Neuronal stem cell (in vitro differentiated cells): ENCODE measurements at places on chromosomes 13 and 19.

GRCh38 chr13:34086281-34086680 is 268.3 kb downstream of the RFC3 start:
- no peak overlapping the region for H3K27ac ChIP-seq
- H3K36me3 ChIP-seq = no peaks in the 10 kb centered on the region
- no peak for DNase-seq

DNA sequence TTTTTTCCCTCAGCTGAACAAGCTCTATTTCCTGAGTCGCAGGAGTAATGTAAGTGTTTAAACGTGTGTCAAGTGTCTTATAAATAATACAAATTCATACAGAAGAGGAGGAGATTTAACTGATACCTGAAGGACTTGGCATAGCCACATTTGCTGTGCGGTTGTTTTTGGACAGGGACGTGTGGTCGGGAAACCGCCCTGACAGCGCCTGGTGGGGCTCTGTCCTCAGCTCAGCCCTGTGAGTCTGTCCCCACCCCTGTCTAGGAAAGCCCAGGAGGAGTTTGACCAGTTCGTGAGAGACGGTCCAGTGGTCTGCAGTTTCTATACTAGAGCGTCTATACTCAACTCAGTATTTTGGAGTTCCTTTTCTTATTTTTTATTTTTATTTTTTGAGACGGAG is 16.7 kb downstream of the ZIC2 start:
- H3K27me3 ChIP-seq = peaks cover 2% of the 10 kb centered on the region
- DNase-seq = no peak
- no peaks in the 10 kb centered on the region for H3K36me3 ChIP-seq
- peaks cover 19% of the 10 kb centered on the region for H3K4me1 ChIP-seq
- H3K27ac ChIP-seq = no peak overlapping the region

DNA sequence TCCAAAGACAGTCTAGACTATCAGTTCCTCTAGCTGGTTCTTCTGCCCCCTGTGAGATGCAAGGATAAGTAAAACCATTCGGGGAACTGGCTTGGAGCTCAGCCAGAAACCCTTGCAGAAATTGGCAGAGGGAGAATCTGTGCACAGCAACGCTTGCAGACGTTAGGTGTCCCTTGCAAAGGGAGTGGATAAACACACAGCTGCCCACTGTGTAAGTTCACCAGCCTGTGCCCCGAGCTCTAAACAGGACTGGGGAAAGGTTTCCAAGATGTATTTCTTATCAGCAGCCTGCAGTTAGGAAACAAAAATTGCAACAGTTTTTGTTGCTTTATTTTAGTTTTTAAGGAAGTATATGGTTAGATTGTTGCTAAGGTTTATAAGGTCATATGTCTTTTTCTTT is 19.0 kb upstream of the ADGRE1 start:
- H3K27me3 ChIP-seq = no peaks in the 10 kb centered on the region
- no peaks in the 10 kb centered on the region for H3K4me1 ChIP-seq
- H3K36me3 ChIP-seq = no peaks in the 10 kb centered on the region
- H3K27ac ChIP-seq = no peak overlapping the region

DNA sequence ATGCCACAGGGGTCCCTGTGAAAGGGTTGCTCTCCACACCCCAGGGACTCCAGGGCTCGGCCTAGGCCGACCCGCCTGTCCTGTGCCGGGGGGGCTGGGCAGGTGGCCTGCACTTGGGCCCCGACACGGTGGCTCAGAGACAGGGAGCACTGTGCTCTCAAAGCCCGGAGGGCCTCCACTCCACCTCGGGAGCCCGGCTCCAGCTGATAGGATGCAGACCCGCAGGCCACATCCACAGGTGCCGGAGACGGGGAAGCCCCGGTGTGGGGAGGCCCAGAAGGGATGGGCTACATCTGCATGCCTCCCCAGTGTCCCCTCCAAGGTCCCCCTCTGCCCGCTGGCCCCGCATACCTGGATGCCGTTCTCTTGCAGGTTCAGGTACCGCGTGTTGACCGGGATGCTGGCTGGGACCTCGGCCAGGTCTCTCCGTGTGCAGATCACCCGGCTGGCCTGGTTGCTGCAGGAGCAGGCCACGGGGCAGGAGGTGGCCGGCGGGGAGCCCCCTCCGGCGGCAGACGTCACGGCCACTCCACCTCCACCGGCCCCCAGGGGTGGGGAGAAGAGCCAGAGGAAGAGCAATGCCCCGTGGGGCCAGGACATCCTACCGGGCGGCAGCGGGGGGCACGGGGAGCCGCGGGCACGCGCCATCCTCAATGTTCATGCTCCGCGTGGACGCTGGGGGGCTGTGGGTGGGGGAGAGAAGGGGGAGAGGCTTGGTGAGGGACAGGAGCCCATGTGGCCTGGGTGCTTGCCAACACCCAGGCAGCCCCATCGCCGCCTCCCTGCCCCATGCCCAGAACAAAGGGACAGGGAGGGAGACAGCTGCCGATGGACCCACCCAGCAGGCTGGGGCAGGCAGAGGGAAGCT is 19.8 kb downstream of the LRRC4B start:
- DNase-seq = no peak
- H3K4me3 ChIP-seq = no peak overlapping the region
- H3K36me3 ChIP-seq = peaks cover 23% of the 10 kb centered on the region
- no peaks in the 10 kb centered on the region for H3K27me3 ChIP-seq
- H3K4me1 ChIP-seq = peaks cover 12% of the 10 kb centered on the region

GRCh38 chr13:114131583-114132418 is 622 bp downstream of the RASA3 start:
- H3K4me1 ChIP-seq = peaks cover 44% of the 10 kb centered on the region
- H3K27ac ChIP-seq = no peak overlapping the region
- H3K27me3 ChIP-seq = no peaks in the 10 kb centered on the region
- H3K36me3 ChIP-seq = no peaks in the 10 kb centered on the region
- DNase-seq = no peak

DNA sequence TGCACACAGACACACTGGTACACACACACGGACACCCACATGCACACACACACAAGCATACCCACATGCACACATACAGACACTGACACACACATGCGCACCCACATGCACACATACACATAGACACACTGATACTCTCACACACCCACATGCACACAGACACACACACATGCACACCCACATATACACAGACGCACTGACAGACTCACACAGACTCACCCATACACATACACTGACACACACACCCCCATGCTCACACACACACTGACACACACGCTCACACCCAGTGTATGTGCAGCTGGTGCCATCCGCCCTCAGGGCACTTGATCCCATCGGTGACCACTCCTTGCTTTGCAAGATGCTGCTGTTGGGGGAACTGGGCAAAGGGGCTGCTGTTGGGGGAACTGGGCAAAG is 9.7 kb upstream of the RASA3 start:
- H3K36me3 ChIP-seq = peaks cover 2% of the 10 kb centered on the region
- no peak overlapping the region for H3K27ac ChIP-seq
- peaks cover 16% of the 10 kb centered on the region for H3K4me1 ChIP-seq

DNA sequence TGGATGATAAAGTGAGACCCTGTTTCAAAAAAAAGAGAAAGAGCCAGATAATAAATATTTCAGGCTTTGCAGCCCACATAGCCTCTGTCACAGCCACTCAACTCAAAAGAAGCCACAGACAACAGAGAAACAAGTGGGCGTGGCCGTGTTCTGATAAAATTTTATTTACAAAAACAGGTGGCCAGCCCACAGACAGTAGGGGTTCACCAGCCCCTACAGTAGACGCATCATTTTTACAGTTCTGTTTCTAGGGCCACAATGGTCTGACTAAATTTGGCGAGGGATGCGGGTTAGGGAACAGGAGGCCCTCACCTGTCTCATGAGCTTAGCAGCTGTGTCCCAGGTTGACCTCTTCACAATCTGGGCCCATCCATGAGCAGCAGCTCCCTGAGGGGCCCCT is 59.5 kb downstream of the ARHGEF18 start:
- no peak for DNase-seq
- H3K27me3 ChIP-seq = no peaks in the 10 kb centered on the region
- H3K4me1 ChIP-seq = no peaks in the 10 kb centered on the region
- H3K27ac ChIP-seq = no peak overlapping the region
- H3K36me3 ChIP-seq = no peaks in the 10 kb centered on the region
- H3K4me3 ChIP-seq = no peak overlapping the region

GRCh38 chr19:43229315-43229714 is 23.9 kb upstream of the PSG4 start:
- DNase-seq = no peak
- no peaks in the 10 kb centered on the region for H3K36me3 ChIP-seq
- H3K27me3 ChIP-seq = no peaks in the 10 kb centered on the region
- H3K4me1 ChIP-seq = no peaks in the 10 kb centered on the region

DNA sequence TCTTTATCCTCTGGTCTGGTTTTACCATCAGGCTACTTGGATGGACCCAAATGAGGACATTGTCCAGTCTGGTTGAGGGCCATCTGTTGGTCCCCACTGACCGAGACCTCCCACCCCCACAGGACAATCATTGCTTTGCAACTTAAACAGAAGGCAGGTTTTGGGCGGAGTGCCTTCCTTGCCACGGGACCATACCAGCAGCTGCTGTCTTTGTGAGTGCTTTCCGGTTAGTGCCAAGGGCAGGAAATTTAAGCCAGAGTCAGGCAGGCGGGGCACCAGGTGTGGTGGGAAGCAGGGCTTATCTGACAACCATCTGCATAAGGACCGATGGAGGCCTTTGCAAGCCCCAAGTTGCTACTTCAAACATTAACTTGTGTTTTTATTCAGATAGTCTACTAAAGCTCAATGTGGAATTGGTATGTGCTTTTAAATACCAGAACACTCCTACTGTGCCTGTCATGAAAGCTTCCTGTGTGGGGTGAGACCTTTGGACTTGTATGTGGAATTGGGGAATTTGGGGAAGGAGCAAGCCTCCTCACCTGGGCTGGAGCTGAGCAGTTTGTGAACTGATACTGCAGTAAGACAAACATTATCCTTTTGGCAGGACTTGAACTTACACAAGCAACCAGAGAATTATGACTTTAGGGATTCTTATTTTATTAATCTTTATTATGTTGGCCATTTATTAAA is 39.3 kb upstream of the UBE2L5 start:
- H3K27me3 ChIP-seq = no peaks in the 10 kb centered on the region
- DNase-seq = no peak
- no peak overlapping the region for H3K27ac ChIP-seq

GRCh38 chr19:17116996-17117702 is 41.6 kb downstream of the MYO9B start:
- H3K4me3 ChIP-seq = no peak overlapping the region
- no peaks in the 10 kb centered on the region for H3K27me3 ChIP-seq
- no peak overlapping the region for H3K27ac ChIP-seq
- peaks cover 6% of the 10 kb centered on the region for H3K4me1 ChIP-seq

GRCh38 chr13:105116966-105117365 is 1418.5 kb downstream of the EFNB2 start:
- H3K4me1 ChIP-seq = no peaks in the 10 kb centered on the region
- H3K27ac ChIP-seq = no peak overlapping the region
- no peaks in the 10 kb centered on the region for H3K27me3 ChIP-seq
- no peak overlapping the region for H3K4me3 ChIP-seq
- no peak for DNase-seq
- no peaks in the 10 kb centered on the region for H3K36me3 ChIP-seq

DNA sequence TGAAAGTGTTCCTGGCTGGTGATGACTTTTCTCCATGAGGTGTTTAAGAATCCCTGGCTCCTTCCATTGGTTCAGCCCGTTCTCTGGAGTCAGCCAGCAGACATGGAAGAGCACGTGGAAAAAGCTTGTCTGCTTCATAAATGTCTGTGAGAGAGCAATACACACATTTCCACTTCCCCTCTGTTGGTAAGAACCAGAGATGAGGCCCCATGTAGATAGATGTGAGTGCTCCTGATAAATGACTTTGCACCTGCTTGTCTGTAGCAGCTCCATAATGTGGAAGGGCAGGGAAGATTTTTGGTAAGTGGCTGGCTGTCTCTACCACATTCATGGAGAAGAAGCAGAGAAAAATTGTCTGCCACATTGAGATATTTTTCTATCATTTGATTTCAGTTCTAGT is 325.8 kb downstream of the LMO7 start:
- H3K4me3 ChIP-seq = no peak overlapping the region
- no peak overlapping the region for H3K27ac ChIP-seq
- no peak for DNase-seq

GRCh38 chr13:41802043-41802683 is 158.7 kb downstream of the VWA8 start:
- peaks cover 2% of the 10 kb centered on the region for H3K36me3 ChIP-seq
- H3K27me3 ChIP-seq = no peaks in the 10 kb centered on the region
- DNase-seq = no peak
- no peak overlapping the region for H3K27ac ChIP-seq

DNA sequence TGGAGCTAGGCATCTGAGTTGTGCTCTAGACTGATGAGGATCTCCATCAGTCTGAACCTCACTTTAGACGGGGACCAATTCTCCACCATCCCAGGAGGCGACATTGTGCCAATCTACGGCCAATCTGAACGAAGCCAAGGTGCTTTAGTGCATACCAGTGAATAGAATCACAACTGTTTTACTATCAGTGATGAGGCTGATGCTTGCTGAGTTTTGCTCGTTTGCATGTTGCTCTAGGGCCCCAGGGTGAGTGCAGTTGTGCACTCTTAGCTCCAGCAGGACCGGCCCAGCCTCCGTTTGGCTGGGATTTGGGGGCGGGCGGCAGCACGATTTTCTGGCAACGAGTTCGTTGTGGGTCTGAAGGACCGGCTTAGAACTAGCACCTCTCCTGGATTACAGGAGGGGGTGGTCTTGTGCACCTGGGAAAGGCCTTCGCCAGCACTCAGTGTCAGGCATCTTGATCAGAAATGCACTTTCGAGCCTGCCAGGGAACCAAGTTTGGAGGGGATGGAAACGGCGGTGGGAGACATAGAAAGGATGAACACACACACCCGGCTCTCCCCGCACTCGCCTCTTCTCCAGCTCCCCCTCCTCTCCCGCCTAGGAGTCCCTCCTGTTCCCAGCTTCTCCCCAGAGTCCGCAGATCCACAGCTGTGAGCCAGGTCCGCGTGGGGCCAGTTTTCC is 4.4 kb downstream of the GSX1 start:
- peaks cover 97% of the 10 kb centered on the region for H3K27me3 ChIP-seq
- H3K27ac ChIP-seq = no peak overlapping the region
- DNase-seq = no peak
- H3K4me1 ChIP-seq = peaks cover 3% of the 10 kb centered on the region
- H3K4me3 ChIP-seq = no peak overlapping the region
- no peaks in the 10 kb centered on the region for H3K36me3 ChIP-seq

DNA sequence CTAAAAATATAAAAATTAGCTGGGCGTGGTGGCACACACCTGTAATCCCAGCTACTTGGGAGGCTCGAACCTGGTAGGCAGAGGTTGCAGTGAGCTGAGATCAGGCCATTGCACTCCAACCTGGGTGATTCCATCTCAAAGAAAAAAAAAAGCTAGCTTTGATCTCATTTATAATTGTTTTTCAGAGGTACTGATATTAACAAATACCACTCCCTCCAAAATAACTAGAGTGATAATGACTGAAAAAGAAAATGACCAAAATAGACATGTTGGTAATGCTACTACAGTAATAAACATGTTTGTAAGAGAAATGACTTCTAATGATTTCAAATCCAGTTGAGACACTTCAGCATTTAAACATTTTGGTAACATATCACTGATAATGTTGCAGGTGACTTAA is 13.0 kb downstream of the PDCD5 start:
- H3K36me3 ChIP-seq = peaks cover 60% of the 10 kb centered on the region
- H3K4me3 ChIP-seq = no peak overlapping the region
- no peak overlapping the region for H3K27ac ChIP-seq
- no peaks in the 10 kb centered on the region for H3K4me1 ChIP-seq
- no peak for DNase-seq

GRCh38 chr13:110652231-110652730 is 36.9 kb downstream of the NAXD start:
- peaks cover 7% of the 10 kb centered on the region for H3K36me3 ChIP-seq
- H3K4me1 ChIP-seq = peaks cover 14% of the 10 kb centered on the region
- peaks cover 2% of the 10 kb centered on the region for H3K27me3 ChIP-seq
- H3K4me3 ChIP-seq = no peak overlapping the region
